ENCODE measurements at places on chromosomes 12 and 14. TPM values are rescaled to one million over a fixed set of nuclear protein-coding genes. Genes with fewer than 3 reads are reported as not detected.
A peak's percentile ranks its signal among the peaks of the same experiment; 100 is the strongest.

GRCh38 chr14:65003394-65003793 lies 16.7 kb downstream of the FNTB start:
- H3K36me3 ChIP-seq = no peaks in the 10 kb centered on the region
- no peak for DNase-seq
- H3K27me3 ChIP-seq = no peaks in the 10 kb centered on the region
- H3K27ac ChIP-seq = no peak overlapping the region
- no peak overlapping the region for H3K4me3 ChIP-seq

- H3K4me3 ChIP-seq = no peak overlapping the region
- no peaks in the 10 kb centered on the region for H3K4me1 ChIP-seq
- H3K36me3 ChIP-seq = no peaks in the 10 kb centered on the region
- DNase-seq = no peak
These were observed 279.7 kb upstream of the SOX5 start for GRCh38 chr12:24229031-24229700.

- H3K27ac ChIP-seq = peak overlapping the region; percentile 43
- no peaks in the 10 kb centered on the region for H3K4me1 ChIP-seq
- no peaks in the 10 kb centered on the region for H3K27me3 ChIP-seq
- H3K4me3 ChIP-seq = no peak overlapping the region
These were observed 11.6 kb downstream of the RASSF8 start for GRCh38 chr12:25970082-25970481.

GRCh38 chr14:101505236-101505970 lies 55.9 kb upstream of the DIO3 start:
- H3K27ac ChIP-seq = no peak overlapping the region
- no peak overlapping the region for H3K4me3 ChIP-seq
- no peaks in the 10 kb centered on the region for H3K4me1 ChIP-seq
- peak; percentile 20 for DNase-seq

GRCh38 chr12:98572010-98572409 lies 21.5 kb upstream of the SLC25A3 start:
- H3K27me3 ChIP-seq = no peaks in the 10 kb centered on the region
- H3K4me3 ChIP-seq = no peak overlapping the region
- H3K4me1 ChIP-seq = no peaks in the 10 kb centered on the region
- DNase-seq = no peak
- no peaks in the 10 kb centered on the region for H3K36me3 ChIP-seq

- H3K4me1 ChIP-seq = no peaks in the 10 kb centered on the region
- no peaks in the 10 kb centered on the region for H3K36me3 ChIP-seq
- H3K27ac ChIP-seq = no peak overlapping the region
- no peak overlapping the region for H3K4me3 ChIP-seq
These were observed 24.7 kb downstream of the RTRAF start for GRCh38 chr14:52013984-52014600.

GRCh38 chr12:724194-724855 lies 28.1 kb upstream of the WNK1 start:
- H3K27ac ChIP-seq = no peak overlapping the region
- no peak for DNase-seq
- no peaks in the 10 kb centered on the region for H3K36me3 ChIP-seq
- H3K4me3 ChIP-seq = no peak overlapping the region
- H3K27me3 ChIP-seq = no peaks in the 10 kb centered on the region
- H3K4me1 ChIP-seq = no peaks in the 10 kb centered on the region

DNA sequence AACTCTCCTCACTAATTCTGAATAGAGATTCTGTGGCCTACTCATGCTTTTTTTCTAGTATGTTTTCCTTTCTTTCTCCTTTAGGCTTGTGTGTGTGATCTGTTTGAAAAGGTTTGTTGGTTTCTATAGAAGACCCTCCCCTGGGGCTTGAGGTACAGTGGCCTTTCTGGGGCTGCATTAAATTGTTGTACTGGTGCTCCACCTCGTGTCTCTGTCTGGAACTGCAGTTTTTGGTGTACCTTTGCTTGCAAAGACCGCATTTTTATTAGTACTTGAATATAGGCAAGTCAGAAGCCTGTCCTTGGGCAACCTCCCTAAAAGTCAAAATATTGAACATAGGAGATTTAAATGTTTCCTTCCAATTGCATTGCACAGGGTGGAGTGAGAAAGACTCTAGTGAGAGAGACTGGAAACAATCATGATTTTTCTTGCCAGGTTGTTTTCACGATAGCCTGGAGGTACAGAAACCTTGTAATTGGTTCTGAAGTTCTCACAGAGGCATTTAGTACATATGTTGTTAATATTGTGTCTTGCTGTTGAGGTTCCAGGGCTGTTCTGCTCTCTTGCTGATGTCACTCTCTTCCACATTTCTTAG lies 39.0 kb downstream of the SLCO1B1 start:
- no peaks in the 10 kb centered on the region for H3K36me3 ChIP-seq
- no peaks in the 10 kb centered on the region for H3K4me1 ChIP-seq
- DNase-seq = peak; percentile 44
- H3K4me3 ChIP-seq = no peak overlapping the region

MAP1LC3B2 gene
- 2.1 TPM for total RNA-seq

DNA sequence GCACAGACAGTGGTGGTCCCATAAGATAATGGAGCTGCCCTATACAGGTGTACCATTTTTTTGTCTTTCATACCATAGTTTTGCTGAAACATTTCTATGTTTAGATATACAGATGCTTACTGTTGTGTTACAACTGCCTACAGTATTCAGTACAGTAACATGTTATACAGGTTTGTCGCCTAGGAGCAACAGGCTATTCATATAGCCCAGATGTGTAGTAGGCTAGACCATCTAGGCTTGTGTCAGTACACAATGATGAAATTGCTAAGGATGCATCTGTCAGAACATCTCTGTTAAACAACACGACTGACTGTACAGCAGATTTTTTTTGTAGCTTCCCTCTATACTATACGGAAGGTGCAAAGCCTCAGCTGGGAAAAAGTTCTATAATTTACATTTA lies 30.5 kb downstream of the RAD9B start:
- no peak for DNase-seq
- peaks cover 19% of the 10 kb centered on the region for H3K36me3 ChIP-seq
- no peak overlapping the region for H3K4me3 ChIP-seq

- H3K4me3 ChIP-seq = no peak overlapping the region
- no peaks in the 10 kb centered on the region for H3K36me3 ChIP-seq
- H3K4me1 ChIP-seq = peaks cover 6% of the 10 kb centered on the region
- no peak for DNase-seq
These were observed 52.5 kb downstream of the BEGAIN start for GRCh38 chr14:100534528-100535286.

OTX2 gene
- not detected for total RNA-seq

PRB3 gene
- total RNA-seq = not detected

SLC5A8 gene
- 1.6 TPM for total RNA-seq

KRT75 gene
- not detected for total RNA-seq

All from kidney (tissue), 22 donors.